ENCODE measurements at places on chromosomes 4 and X.

DNA sequence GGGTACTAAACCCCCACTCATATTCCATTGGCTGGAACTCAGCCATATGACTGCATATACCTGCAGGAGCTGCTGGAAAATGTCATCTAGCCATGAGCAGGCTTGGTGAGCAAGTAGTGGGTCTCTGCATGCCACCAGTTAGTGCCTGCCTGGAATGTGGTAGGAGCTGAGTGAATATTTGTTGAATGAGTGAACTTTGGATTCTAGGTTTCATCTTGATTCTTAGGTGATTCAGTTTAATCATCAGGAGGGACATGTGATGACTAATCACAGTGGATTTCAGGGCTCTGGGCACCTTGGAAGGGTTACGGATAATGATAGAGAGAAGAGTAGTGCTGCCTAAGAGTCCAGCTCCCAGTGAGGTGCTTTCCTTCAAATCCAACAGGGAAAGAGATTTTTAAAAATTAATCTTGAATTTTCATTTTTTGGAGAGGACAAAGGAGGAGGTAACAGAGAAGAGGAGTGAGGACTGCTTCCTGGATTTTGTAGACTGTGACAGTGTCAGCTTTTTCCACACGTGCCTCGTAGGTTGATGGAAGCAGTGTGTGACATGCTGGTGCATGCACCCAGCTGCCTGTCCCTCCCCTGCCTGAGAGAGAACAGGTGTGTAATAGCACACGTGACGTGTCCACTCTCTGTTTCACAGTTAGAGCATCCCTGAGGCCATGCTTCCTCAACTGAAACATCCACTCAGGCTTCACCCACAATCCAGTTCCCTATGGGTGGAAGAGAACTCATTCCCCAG, 30.4 kb downstream of the NHS start:
- no peak for DNase-seq

GRCh38 chr4:138710297-138710696, 305.3 kb upstream of the NOCT start:
- no peak for DNase-seq

DNA sequence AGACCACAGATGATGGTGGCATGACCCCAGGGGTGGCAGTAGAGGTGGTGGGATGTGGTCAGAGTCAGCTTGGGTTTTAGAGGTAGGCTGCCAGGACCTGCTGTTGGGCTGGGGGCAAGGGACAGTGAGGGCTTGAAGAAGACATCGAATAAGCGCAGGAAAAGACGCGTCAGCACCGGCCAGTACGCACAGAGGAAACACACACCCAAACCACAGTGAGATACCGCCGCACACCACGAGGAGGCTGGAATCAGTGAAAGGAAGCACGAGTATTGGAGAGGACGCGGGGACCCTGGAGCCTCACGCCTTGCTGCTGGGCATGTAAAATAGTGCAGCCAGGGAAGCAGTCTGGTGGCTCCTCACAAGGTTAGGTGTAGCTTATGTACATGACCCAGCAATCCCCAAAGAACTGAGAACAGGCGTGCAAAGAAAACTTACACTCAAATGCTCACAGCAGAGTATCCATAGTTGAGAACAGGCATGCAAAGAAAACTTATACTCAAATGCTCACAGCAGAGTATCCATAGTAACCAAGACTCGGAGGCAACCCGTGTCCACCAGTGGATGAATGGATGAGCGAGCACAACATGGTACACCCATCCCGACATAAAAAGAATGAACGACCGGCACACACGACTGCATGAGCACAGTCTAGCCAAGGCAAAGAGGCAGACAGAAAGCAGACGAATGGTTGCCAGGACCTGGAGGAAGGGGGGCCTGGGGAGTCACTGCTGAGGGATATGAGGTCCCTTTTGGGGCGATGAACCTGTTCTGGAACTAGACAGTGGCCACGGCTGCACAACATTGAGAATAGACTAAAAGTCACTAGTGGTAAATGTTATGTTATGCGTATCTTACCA, 13.3 kb downstream of the PDZD4 start:
- DNase-seq, result peak; percentile 29

DNA sequence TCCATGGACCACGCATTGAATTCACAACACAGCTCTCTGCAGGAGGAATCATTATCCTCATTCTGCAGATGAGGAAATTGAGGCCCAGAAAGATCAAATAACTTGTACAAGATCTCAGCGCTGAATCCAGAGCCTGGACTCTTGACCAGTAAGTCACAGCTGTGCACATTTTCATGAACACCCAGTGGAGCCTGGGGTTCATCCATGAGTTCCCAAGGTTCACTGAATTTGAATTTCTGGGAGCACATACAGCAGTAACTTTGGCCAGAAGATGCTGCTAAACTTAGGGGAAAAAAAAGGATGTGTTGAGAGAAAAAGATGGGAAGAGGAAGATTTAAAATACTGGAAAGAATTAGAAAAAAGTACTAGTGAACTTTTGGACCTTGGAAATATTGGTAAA, 218.7 kb upstream of the PPARGC1A start:
- DNase-seq, result no peak

DNA sequence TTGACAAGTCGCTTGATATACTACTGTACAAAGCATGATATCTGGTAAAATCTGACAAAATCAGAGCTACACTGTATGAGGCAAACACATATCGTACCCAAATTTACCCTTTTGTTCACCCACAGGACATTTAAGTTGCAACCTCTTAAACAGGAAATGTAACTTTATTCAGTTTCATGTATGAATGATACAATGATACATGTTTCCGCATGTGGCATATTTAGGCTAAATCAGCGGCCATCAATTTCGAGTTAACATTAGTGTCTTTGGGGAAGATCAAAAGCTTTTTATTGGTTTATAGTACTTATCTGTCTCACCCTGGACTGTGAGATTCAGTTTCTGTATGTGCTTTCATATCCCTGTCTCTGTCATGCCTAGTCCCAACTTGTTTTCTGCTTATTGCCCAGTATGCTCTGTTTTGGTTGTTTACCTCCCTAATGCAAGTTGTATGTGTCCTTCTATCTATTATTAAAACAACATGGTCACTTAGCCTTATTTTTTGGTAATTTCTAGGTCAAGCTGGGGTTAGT, 97.3 kb upstream of the HPRT1 start:
- DNase-seq, result no peak

DNA sequence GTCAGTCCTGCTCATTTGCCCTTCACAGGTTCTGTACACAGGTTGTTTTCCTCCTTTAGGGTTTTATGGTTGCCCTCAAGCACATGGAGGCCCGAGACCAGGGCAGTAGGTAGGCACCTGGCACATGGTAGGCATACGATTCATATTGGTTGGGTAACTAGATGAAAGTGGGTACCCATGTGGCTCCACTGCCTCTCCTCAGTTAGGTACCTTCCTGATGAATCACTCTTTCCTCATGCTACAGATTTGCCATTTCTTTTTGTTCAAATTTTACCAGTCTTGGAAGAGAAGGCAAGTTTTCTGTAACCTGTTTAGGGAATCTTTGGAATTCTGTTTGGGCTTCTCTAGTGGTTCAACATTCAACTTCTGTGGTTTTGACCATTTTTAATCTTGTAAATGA, 121.3 kb downstream of the FHIP1A start:
- DNase-seq, result no peak

- no peak for DNase-seq
These were observed 50.1 kb downstream of the STARD8 start for GRCh38 chrX:68697465-68698125.

DNA sequence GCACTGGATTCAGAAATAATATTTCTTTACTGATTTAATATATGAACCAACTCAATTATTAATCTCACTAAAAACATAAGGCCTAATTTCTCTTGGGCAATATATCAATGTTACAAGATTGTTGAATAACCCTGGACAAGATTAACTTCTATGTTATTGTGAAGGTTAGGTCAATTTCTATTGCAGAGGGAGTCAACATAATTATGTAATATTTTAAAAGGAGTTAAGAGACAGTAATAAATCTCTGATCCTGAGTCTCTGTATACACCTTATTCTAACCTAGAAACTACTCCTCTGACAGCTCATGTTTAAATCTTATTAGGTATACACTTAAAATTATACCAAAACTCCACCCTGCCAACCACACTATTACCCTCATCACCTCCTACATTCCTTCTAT, 15.1 kb upstream of the GPRIN3 start:
- DNase-seq, result no peak

- DNase-seq, result no peak
These were observed 89.8 kb upstream of the ETNPPL start for GRCh38 chr4:108852691-108853090.

- DNase-seq, result peak; percentile 55
These were observed 578.7 kb downstream of the BCOR start for GRCh38 chrX:39519030-39519488.
